ENCODE measurements at places on chromosomes 4 and X. TPM values are rescaled to one million over a fixed set of nuclear protein-coding genes. Genes with fewer than 3 reads are reported as not detected.

The NAA11 gene
- not detected for total RNA-seq

The MAGEE2 gene
- not detected for total RNA-seq

The ELK1 gene
- total RNA-seq: 6.8 TPM

The KDM6A gene
- total RNA-seq: 40.6 TPM

The SPANXC gene
- total RNA-seq: not detected

The NLGN3 gene
- total RNA-seq: 0.92 TPM

The STK32B gene
- 4.3 TPM for total RNA-seq

The ETDB gene
- total RNA-seq: not detected

The XAGE1A gene
- total RNA-seq: not detected

The PDGFC gene
- 35.0 TPM for total RNA-seq

The FGFBP1 gene
- total RNA-seq: not detected

The SPANXA1 gene
- not detected for total RNA-seq

The CTAG1B gene
- total RNA-seq: not detected

The TMEM156 gene
- 1.2 TPM for total RNA-seq

The ETDA gene
- not detected for total RNA-seq

The PCDH19 gene
- under 0.01 TPM for total RNA-seq

The TMPRSS11B gene
- not detected for total RNA-seq

The GAGE1 gene
- not detected for total RNA-seq

The TRPC5OS gene
- total RNA-seq: not detected

The HAND2 gene
- 23.3 TPM for total RNA-seq

The RBMXL3 gene
- total RNA-seq: not detected

The CXCL8 gene
- 6.4 TPM for total RNA-seq

The HUWE1 gene
- total RNA-seq: 124 TPM

The TLR1 gene
- not detected for total RNA-seq

The GPC3 gene
- total RNA-seq: 2.7 TPM

The GYG2 gene
- 5.3 TPM for total RNA-seq

The CORIN gene
- total RNA-seq: not detected

The SLC16A2 gene
- 2.8 TPM for total RNA-seq

The TLR10 gene
- not detected for total RNA-seq

The ERAS gene
- total RNA-seq: not detected

The SPOCK3 gene
- total RNA-seq: not detected

The WDR19 gene
- 14.8 TPM for total RNA-seq

The TCEAL3 gene
- total RNA-seq: 16.3 TPM

The GAGE12F gene
- total RNA-seq: not detected

The TMPRSS11F gene
- total RNA-seq: not detected

The JCHAIN gene
- 25.0 TPM for total RNA-seq

The NAT8L gene
- not detected for total RNA-seq

The OTUD4 gene
- 53.8 TPM for total RNA-seq

The LAMTOR3 gene
- 48.7 TPM for total RNA-seq

The TMPRSS11D gene
- not detected for total RNA-seq

The DUSP21 gene
- not detected for total RNA-seq

The PGM2 gene
- total RNA-seq: 8.7 TPM

The SEPTIN6 gene
- total RNA-seq: 14.8 TPM

The CXCL3 gene
- total RNA-seq: 94.6 TPM

The CDS1 gene
- total RNA-seq: 62.6 TPM

The CFI gene
- total RNA-seq: 0.45 TPM

The INPP4B gene
- total RNA-seq: 40.2 TPM

The MAGEB17 gene
- not detected for total RNA-seq

The TMEM150C gene
- 6.7 TPM for total RNA-seq

The NLRP2B gene
- total RNA-seq: not detected

The PNMA3 gene
- 1.7 TPM for total RNA-seq

The SPIN2B gene
- not detected for total RNA-seq

The NEIL3 gene
- 0.29 TPM for total RNA-seq

The ANKRD50 gene
- 9.9 TPM for total RNA-seq

The MAGEB1 gene
- not detected for total RNA-seq

The S100G gene
- total RNA-seq: not detected

The MAGED4 gene
- 2.2 TPM for total RNA-seq

The PPARGC1A gene
- total RNA-seq: 78.8 TPM

The GC gene
- total RNA-seq: not detected

All from stomach (tissue), 19 donors.